Karpas-422 (cell line): ENCODE measurements at places on chromosomes 5 and 9.

DNA sequence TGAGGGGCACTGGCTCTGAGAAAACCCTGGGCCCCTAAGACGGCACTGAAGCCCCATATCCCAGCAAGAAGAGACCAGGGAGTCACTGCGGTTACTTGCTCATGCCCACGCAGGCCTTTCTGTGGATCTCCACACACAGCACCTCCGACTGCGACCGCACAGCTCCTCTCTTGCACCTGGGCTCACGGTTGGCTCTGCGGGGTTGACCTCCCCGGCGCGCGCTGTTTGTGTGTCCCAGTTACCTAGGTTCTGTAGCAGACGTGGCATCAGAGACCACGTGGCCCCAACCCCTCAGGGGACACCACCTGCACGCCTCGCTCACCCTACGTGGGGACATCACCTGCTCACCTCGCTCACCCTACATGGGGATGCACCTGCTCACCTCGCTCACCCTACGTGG is 12.7 kb downstream of the LPCAT1 start:
- DNase-seq: no peak

DNA sequence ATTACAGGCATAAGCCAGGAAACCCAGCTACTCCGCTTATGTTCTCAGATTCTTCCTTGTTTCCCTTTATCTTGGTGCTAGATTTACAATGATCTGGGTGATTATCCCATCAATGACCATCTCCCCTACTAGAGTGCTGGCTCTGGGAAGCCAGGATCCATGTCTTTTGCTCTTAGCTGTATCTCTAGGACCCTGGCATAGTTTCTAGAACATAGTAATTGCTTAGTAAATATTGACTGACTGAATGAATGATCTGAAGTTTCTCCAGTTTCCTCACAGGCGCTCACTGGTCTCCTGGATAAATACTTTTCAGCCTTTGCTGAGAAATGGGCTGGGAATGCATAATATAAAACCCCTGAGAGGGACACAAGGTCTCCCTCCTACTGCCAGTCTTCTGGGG is 60.0 kb upstream of the KLF9 start:
- DNase-seq: no peak

DNA sequence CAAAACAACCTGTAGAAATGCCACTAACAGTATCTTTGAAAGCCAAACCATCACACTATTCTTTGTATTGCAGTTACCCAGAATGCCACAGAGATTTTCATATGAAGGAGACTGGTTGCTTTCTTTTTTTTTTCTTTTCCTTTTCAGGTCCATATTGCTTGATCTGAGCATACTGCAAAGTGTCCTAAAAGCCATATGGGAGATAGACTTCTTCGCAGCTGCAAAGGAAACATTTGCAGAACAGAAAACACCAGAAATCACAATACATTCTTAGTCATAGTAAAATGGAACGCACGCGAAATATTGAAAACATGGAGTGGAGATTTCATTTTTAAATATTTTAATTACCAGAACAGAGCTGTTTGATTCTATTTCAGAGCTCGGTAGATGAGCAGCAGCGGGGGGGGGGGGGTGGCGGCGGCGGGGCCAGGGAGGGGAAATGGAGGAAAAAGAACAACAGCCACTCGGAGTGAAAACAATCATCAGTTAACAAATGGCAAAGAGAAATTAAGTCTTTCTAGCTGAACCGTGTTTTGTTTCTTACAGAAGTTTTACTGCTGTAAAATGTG is 284.1 kb downstream of the NFIB start:
- DNase-seq: no peak

DNA sequence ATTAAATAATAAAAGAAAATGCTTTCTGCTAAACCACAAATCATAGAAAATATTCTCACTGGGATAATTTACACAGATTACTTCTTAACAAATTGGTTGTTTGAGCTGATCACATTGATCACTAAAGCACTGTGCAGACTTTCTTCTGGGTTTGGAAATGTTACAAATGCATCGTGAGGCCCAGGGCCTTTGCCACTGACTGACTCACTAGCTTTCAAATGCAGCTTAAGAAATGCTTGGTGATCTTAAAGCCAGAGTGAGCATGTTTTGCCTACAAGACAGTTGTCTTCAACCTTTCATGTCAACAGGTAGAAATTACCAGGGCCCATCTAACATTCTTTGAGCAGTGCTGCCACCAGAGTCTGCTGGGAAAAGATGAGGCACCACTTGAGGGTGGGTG is 252.3 kb upstream of the ADRA1B start:
- DNase-seq: no peak

- DNase-seq: no peak
Observed at GRCh38 chr9:14251154-14252071, 62.5 kb downstream of the NFIB start.

DNA sequence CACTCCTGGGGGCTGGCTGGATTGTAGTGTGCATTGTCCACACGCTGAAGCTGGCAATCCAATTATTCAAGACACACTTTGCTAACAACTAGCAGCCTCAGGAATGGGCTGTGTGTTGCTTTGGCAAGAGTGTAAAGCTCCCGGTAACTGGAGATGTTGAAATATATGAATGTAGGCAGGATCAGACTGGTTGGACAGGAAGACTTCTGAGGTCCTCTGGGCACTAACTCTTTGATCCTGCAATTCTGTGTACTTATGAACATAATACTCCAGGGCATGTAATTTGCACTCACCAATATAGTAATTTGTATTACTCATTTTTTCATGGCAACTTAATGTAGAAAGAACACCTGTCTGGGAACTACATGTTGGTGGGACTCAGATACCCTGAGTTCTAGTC is 106.7 kb upstream of the SLC28A3 start:
- DNase-seq: no peak
